Stimulated activated CD8-positive, alpha-beta memory T cell treated with anti-CD3 and anti-CD28 coated beads, Interleukin-7, amount 100 ng/mL, for 1 hour (primary cell): ENCODE measurements at places on chromosomes 11 and 22.

- no peak for DNase-seq
Observed at GRCh38 chr11:66684635-66685034, 6.9 kb upstream of the RBM4B start.

- DNase-seq, result no peak
Observed at GRCh38 chr11:3610846-3611245, 30.9 kb downstream of the ART5 start.

DNA sequence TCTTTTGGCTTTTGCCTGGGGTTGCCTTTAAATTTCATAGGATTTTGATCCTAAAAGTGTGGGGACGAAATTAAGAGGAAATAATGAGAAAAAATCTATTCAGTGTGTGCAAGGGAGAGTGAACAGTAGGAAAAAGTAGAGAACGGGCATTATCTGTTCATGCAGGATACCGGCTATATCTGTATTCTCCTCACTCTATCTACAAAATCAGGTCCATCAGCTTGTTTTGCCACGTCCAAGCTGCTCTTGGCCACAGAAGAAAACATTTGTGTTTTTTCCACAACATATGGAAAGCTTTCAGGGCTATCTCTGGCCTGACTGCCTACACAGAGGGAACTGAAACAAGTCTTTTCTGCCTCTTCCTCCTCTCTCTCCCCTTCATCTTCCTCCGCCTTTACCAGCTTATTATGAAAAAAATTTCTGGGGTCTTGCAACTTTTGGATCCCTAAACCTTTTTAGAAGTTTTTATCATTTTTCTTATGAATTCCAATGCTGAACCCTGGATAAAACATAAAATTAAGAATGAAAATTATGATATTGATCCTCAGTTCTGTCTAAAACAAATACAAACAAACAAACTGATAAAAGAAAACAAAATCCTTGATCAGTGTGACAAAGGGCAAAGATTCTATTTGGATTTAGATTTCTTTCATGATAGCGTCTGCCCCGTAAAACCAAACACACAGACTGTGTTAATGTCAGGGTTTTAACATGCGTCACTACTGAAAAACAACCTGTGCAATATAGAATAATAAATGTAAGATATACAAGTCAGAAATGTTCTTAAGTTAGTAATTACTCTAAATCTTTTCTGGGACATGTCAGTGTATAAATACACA is 219.7 kb downstream of the CNTN5 start:
- no peak for DNase-seq

- DNase-seq, result no peak
Observed at GRCh38 chr11:47003180-47003877, 66.8 kb downstream of the CSTPP1 start.

DNA sequence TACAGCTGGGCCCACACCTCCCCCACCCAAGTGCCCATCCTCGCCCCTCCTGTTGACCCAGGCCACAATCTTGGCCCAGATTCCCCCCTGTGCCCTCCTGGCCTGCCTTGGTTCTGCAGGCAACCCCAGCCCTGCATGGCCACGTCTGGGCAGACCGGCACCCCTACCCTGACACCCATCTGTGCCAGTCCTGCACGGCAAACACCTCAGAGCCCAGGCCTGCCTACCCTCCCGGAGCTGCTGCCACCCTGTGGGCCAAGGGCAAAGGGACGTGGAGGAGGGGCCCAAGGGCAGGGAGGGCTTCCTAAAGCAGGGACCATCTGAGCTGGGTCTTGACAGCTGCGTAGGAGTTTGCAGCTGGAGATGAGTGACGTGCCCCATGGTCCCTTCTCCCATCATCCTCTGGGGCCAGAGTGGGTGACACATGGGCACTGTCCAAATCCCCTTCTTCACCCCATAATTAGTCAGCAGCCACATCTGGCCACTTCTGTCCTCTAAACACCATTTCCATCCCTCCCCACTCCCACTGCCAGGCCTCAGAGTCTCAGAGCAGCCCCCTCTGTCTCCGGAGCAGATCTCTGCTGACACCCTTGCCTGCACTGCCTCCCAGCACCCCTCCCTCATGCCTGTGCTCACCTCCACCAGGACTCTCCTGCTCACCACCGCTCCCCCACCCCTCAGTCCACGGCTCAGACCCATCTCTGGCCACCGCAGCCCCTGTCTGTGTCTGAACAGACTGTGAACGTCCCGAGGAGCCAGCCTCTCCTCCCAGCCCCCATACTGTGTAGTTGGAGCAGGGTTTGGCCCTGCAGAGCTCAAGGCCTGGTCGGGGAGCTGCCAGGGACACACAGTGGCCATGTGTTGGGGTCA is 35.6 kb upstream of the PPARA start:
- no peak for DNase-seq

GRCh38 chr11:120122924-120123683 is 14.8 kb downstream of the TRIM29 start:
- DNase-seq, result no peak

DNA sequence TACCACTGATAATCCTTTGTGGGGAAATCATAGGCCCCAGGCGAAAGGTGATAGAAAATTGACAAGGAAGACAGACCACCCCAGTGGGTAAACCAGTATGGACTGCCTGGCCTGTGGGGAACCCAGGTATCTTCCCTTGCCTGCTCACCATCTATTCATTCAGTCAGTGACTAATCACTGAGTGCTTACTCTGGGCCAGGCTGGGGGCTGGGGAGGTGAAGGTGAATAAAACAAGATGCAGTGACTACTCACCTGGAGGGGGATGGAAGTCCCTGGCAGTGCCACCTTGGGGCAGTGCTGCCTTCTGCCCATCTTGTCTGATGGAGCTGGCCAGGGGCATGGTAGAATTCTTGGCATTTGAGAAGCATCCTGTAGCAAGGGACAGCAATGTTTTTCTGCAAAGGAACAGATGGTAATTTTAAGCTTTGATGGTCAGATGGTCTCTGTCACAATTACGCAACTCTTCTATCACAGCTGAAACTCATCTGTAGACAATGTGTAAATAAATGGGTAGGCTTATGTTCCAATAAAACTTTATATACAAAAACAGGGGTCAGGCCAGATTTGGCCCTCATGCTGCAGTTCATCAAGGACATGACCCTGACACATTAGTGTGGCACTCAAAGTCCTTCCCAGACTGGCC is 4.6 kb downstream of the ISX start:
- no peak for DNase-seq

DNA sequence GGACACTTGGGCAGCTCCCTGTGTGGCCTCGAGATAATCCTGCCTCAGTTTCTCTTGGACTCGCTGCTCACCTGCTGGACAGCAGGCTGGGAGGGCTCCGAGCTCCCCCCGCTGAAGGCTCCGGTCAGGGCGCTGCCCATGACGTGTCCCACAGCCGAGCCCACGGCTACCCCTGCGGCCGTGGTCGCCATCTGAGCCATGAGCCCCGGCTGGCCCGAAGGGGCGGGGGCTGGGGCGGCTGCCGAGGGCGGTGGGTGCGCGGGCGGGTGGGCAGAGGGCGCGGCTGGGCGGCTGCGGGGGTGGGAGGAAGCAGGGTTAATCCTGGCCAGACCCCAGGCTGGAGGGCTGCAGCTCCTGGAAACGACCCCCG is 484 bp downstream of the CHCHD10 start:
- DNase-seq, result no peak

DNA sequence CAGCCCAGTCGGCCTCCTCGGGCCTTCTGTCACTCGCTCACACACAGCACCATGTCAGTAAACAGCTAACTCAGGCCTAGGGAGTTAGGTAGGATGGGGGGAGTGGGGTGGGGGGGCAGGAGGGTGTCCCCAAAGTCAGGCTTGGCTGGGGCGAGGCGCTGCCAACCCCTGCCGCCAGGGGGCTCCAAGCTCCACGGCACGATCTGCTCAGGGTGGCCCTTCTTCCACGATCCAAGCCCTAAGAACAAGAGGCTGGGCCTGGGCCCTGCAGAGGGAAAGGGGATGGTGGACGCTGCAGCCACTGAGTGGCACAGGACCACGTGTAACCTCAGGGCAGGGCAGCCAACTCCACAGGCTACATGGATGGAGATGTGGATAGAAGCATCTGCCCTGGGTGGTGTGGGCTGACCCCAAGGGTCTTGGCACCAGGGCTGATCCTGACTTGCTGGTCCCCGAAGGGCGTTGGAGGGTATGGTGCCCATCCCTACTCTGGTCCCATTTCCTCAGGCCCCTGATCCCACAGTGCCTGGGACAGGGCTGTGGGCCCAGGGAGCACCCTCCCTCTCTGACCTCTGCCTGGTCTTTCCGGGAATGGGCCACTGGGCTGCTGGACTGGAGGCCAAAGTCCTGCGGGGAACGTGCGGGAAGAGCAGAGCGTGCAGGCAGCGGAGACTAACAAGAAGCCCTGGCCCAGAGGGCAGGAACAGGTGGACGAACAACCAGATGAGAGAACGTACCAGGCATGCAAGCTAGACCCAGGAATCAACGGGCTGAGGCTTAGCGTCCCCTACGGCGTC is 29.1 kb upstream of the TXNRD2 start:
- DNase-seq, result peak; percentile 68

DNA sequence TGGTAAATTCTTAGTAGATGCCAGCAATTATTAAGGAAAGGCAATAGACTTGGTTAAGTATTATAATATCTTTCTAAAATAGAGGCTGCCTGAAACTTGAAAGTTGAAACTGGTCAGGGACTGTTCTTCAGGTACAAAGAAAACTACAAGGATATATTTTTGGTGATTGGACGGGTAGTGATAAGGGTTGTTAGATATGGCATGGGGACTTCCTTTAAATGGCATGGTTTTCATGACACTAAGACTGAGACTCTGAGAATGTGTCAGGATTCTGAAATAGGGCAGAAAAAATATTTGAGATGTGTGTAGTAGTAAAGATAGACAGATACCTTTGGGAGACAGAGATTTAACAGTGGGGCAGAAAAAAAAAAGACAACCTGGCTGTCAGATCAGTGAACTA is 108.4 kb upstream of the SLC5A12 start:
- DNase-seq, result no peak

GRCh38 chr22:36765943-36766450 is 9.9 kb downstream of the IFT27 start:
- no peak for DNase-seq

- no peak for DNase-seq
Observed at GRCh38 chr11:86672007-86672621, at the start of gene ME3. Gene ME3 (minus strand): TSS chr11:86672616.

GRCh38 chr11:44308923-44309477 is 939 bp downstream of the ALX4 start:
- no peak for DNase-seq

GRCh38 chr22:48710410-48710809 is 1117.3 kb downstream of the BRD1 start:
- no peak for DNase-seq

DNA sequence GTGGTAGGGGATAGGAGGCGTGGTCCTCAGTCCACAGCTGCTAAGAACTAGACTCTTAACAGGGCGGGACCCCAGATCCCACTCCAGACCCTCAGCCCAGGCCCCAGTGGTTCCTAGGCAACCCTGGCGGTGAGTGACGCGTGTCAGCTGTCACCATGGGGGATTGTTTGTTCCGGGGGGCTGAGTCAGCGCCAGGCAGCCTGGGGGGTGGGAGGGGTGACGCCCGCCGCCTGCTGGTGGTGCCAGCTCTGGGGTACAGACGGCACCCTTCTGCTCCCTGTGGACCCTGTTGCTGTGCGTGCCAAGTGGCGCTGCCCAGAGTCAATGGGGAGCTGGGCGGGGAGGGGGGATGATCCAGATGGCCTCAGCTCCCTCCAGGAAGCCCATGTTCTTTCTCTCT is 2.5 kb downstream of the CNIH2 start:
- no peak for DNase-seq

DNA sequence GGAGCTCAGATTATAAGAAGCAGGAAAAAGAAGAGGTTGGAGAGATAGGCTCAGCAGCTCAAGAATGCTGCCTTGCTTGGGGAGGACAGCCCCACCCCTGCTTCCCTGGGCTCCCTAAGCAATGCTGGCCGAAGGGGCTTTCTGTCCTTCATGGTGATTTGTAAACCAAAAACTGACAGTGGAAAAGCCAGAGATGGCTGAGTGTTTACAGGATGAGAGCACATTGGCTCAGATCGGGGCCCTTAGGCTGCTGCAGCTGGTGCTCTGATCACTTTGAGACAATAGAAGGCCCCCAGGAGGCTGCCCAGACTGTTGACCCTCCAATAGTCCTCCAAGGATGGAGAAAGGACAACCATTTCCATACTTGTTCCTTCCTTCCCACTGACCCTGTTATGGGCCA is 28.8 kb upstream of the AMOTL1 start:
- DNase-seq, result no peak

- no peak for DNase-seq
Observed at GRCh38 chr11:129267716-129268115, 75.6 kb upstream of the ARHGAP32 start.

- no peak for DNase-seq
Observed at GRCh38 chr11:128609785-128610184, 22.4 kb upstream of the ETS1 start.

GRCh38 chr11:57414612-57415212 is 12.2 kb downstream of the SLC43A3 start:
- DNase-seq, result no peak
